ENCODE measurements at places on chromosomes 7 and 10. TPM values are rescaled to one million over a fixed set of nuclear protein-coding genes. Genes with fewer than 3 reads are reported as not detected.

DNA sequence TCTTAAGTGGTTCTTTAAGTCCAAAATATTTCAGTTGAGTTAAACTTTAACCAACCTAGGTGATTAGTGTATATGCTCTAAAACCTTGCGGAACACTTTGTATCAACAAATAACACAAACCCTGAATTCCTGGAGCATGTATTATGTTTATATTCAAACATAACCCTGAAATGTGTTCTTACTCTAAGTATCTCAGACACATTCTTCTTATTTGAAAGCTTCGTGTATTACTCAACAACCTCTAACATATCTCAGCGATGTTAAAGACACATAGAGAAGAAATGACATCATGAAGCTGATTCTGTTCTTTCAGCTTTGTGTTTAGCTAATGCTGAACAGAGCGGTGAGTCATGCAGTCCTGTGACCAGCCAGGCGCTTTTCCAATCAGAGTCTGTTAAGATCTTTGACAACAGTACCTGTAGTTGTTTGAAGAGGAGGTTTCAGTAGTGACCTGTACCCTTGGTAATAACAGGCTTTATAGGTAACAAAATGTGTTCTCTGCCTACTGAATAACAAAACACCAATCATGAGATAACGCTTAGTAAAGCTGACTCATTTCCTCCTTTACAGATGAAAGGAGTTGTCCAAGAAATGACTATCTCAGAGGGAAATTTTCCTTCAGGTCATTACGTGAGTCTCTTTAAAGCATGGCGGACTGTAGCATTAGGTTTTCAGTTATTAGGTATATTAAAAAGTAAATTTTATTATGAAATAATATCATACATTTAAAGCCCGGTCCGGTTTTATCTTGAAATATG, 67.3 kb upstream of the KLF6 start:
- peak; percentile 92 for DNase-seq

DNA sequence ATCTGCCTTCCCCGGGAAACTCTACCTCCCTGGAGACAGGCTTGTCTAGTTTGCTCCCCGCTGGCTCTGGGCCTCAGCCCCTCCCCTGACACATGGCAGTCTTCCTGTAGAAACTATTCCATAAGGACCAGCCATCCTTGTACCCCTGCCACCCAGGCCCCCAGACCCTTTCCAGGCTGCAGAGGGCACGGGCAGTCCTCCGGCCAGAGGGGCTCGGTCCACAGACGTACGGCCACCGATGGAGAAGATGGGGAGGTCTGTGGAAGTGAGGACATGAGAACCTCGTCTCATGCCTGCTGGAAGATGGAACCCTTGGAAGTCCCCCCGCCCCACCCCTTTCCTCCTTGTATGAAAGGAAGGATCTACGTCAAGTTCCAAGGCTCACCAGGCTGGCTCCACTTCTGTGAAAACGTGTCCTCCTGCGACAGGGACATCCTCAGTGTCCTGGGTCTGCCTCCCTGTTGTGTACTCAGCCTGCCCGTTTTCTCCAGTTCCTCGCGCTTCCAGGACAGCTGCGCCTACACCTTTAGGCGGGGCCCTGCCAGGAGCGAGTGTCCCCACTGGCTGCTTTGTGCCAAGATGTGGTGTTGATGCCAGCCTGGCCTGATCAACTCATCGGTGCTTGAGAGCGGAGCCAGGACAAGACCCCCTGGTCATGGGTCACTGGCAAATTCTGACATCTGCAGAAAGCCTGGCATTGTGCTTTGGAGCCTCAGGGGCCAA, 414.9 kb downstream of the GLRX3 start:
- no peak for DNase-seq

DNA sequence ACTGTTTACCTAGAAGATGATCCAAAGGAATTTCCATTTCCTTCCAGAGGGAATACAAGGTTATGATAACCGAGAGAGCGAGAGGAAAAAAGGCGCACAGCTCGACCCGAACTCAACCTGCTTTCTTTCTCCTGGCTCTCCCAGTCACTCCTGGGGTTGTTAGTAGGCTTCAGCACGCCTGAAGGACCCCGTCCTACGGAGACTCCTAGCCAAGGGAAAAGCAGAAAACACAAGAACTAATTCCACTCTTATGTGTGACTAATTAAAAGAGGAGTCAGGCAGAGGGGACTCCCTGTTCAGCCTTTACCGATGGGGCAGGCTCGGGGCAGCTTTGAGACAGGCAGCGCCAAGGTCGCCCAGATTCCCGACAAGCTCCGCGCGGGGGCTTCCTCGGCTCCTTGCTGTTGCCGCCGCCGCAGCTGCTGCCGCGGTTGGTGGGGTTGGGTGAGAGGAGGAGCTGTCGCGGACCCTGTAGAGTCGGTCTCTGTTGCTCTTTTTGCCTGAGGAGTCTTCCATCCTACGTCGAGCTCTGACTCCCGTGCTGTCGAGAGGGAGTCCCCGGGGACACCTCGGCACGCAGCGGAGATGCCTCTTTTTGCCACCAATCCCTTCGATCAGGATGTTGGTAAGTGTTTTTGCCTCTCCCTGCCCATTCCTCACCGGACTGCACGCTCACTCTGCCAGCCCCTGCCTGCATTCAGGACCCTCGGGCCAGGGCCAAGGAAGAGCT, at the start of gene STAM:
Gene STAM, plus strand, starts transcription at position 397 of the 730 bp plus-strand sequence. Its CDS starts 189 bp downstream, at position 586.
- peak; percentile 93 for DNase-seq

DNA sequence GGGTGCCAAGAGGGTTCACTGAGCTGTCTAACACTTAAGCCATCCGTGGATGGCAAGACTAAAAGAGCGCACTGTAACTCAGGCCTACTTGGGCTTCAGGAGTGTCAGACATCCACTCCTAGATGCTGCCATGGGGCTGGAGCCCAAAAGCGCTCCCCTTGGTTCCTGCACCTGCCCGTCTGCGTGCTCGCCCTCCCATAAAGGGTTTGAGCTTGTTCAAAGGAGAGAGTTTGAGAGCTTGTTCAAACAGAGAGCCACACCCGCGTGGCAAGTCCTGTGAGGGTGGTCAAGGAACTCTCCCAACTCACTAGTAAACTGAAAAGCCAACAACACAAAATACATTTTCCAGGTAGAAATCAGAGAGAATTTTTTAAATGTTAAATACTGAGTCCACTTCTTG, 256.7 kb downstream of the SEMA3A start:
- DNase-seq = no peak

DNA sequence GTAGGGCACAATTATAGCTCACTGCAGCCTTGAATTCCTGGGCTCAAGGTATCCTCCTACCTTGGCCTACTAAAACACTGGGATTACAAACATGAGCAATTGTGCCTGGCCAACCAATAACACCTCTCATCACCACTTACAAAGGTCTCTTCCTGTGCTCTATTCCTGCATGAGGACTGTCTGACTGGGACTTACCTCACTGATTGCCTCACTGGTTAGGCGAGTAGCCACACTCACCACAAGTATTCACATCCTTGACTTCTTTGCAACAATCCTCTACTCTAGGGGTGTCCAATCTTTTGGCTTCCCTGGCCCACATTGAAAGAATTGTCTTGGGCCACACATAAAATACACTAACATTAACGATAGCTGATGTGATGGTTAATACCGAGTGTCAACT, 22.6 kb upstream of the PDIA4 start:
- DNase-seq = no peak

GRCh38 chr7:31049005-31049765, 2.9 kb upstream of the ADCYAP1R1 start:
- no peak for DNase-seq

DNA sequence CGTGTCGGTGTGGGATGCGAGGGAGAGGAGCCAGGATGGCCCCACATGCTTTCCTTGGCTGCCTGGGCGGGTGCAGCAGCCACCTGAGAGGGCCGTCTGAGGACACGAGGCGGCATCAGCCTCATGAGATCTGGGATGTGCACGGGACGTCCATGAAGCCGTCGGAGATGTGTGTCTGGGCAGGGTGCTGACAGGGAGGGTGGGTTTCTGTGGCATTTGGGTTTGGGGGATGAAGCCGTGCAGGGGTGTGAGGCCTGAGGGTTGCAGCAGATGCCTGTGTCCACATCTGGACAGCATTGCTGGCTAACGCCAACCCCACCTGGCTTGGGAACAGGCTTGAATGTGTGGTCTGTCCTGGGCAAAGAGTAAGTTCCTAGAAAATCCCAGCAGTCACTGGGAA, 179.5 kb downstream of the DNAJB6 start:
- DNase-seq = no peak

- DNase-seq = no peak
Measured at GRCh38 chr10:130326954-130327353, 190.8 kb downstream of the GLRX3 start.

GRCh38 chr10:99331207-99331803, 2.1 kb downstream of the CNNM1 start:
- DNase-seq = no peak

- no peak for DNase-seq
Measured at GRCh38 chr7:39464350-39465054, 101.7 kb upstream of the YAE1 start.

DNA sequence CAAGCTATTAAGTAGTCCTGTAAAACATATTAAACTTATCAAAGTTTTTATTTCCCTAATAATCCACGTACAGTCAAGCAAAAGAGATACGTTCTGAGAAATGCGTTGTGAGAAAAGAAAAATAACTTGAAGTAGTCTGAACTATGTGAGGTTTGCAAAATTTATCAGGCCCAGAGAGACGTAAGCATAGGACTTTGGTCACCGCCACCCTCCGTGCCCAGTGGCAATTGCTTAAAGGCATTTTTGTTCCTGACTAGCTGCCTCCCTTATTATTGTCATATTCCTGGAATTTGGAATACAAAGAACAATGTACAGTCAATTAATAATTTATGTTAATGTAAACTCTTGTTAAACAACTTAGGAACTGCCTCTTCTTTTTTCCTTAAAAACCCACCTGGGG, 22.8 kb downstream of the HIBADH start:
- no peak for DNase-seq

The RUFY2 gene
- 20.6 TPM for polyA plus RNA-seq

The UCN3 gene
- not detected for polyA plus RNA-seq

The EVX1 gene
- not detected for polyA plus RNA-seq

The MOGAT3 gene
- not detected for polyA plus RNA-seq

The GLI3 gene
- 17.3 TPM for polyA plus RNA-seq

Measured in muscle of back (tissue), 13 donors.